ENCODE measurements at places on chromosomes 11 and 22.

- DNase-seq = no peak
Measured at GRCh38 chr11:130859886-130860285, 56.4 kb downstream of the SNX19 start.

DNA sequence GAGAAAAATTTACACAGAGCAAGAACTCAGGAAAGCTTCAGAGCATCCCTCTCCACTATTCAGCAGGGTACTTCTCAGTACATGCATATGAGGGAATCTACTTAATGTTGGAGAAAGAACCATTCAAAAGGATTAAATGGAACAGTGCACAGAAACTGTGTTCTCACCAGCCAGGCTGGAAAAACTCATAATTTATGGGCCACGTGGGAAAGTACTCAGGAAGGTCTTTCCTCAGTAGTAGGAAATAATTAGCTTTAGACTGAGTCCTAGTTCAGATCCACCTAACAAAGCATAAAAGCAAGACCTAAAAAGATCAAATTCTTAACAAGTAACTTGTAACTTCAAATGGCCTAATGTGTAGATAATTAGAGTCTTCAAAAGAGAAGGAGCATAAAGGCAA, 134.0 kb downstream of the FAM76B start:
- no peak for DNase-seq

DNA sequence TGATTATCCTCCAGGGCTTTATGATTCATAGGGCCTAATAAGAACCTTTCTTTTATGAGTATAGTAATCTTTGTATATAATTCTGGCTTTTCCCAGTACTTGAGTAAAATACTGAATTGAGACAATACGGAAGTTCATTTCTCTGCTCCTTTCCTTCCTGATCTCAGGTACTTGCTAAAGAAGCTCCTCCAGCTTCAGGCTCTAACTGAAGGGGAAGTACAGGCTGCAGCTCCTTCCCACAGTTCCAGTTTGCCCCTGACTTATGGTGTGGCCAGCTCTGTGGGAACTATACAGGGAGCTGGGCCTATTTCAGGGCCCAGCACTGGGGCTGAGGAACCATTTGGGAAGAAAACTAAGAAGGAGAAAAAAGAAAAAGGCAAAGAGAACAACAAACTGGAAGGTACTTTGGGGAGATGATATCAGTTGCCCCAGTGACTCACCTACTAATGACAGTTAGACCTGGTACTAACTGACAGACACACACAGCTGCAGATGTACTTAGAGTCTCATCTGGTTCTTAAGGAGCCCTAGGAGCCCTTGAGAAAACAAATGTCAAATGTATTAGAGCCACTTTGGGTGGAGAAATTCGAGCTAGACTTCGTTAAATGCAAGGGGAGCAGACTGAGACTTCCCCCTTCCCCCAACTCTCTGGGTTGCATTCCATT, 3.0 kb downstream of the TBRG1 start:
- no peak for DNase-seq

DNA sequence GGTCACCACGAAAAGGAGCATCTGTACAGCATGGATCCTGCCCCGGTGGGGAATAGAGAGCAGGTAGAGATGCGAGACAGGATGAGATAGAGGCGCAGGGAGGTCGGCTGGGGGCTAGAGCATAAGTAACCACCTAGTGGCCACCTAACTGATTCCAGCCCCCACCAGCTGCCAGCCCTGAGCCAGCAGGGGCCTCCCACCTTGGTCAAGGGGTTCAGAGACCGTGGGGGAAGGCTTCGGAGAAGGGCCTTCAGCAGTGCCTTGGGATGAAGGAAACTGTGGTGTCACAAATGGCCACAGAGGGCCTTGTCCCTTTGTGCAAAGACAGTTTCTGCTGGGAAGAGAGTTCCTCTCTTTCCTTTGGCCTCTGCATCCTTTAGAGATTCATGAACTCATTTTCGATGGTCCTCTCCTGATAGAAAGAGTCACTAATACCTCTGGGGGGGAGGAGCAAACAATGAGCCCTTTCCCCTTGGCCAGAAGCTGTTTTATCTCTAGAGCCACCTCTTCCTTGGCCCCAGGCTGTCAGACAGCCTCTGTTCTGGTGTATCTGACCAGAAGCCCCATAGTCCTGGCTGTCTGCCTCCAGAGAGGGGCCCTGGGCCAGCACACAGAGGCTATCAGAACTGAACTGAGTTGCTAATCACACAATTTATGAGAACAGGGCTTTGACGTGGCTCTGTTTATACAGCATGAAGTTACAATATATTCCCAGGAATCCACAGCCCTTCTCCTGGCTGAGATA, 146.0 kb downstream of the PARVA start:
- no peak for DNase-seq

DNA sequence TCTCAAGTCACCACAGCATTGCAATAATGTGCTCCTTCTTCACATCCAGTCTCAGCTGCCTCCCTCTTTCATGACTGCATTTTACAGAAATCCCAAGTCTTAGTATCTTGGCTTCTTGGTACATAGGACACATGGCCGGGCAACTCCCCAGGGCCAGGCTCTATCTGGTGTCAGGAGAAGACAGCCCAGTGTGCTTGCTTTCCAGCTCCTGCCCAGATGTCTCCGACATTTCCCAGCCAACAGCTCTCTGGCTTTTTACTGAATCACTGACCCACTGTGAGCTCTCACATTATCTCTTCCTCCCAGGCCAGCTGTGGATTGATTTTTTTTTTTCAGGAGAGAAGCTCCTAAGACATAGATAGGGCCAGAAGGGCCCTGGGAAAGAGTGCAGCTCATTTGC, 346.0 kb upstream of the C11orf87 start:
- DNase-seq = no peak

GRCh38 chr11:42407341-42407740, 904.5 kb upstream of the API5 start:
- DNase-seq = no peak

DNA sequence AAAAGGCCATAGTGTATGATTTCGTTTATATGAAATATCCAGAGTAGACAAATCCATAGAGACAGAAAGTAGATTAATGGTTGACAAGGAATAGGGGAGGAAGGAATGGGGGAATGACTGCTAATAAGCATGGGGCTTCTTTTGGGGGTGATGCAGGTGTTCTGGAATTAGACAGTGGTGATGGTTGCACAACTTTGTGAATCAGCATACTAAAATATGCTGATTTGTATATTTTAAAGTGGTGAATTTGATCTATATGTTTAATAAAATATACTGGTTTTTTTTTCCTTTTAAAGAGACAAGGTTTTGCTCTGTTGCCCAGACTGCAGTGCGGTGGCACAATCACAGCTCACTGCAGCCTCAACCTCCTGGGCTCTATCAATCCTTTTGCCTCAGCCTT, 6.5 kb upstream of the HORMAD2 start:
- DNase-seq = no peak

DNA sequence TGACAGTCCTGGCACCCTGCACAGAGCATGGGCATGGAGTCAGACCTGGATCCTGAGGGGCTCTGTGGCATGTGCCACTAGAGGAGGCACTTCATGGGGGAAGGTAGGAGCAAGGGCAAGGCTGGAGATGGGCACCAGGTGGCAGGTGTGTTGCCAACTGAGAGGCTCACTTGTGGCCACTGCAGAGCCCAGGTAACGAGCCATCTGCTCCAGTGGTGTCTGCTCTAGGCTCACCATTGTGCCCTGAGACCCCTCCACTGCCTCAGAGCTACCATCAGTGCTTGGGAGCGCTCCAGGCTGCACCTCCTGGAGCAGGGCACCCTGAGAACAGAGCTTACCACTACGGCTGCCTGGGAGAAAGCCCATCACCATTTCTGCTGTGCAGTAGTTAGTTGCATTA, 1.3 kb upstream of the ZDHHC8 start:
- no peak for DNase-seq

- no peak for DNase-seq
Measured at GRCh38 chr22:30546616-30547015, at the start of gene SEC14L6. Gene SEC14L6 (minus strand): TSS chr22:30546741. CDS start chr22:30546682, 59 bp downstream.

- no peak for DNase-seq
Measured at GRCh38 chr11:16791191-16791961, 52.9 kb downstream of the C11orf58 start.

DNA sequence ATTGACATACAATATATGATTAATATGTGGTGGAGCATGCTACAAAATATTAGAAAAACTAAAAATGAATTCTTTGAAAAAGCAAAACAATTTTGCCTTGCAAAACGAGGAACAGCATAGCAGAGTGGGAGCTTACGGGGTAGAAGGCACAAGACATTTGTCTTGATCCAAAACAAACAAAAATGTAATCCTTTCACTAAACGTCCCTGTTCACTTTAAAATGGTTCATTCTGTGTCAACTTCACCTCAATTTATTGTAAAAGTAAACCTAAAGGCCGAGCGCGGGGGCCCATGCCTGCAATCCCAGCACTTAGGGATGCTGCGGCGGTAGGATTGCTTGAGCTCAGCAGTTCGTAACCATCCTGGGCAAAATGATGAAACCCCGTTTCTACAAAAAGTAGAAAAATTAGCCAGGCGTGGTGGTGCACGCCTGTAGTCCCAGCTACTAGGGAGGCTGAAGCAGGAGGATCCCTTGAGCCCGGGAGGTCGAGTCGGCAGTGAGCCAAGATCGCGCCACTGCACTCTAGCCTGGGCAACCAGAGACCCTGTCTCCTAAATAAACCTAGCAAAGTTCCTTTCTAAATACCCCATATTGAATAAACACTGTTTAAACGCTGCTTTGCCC, 2.0 kb downstream of the PRDM10 start:
- no peak for DNase-seq

- no peak for DNase-seq
Measured at GRCh38 chr11:47573321-47573720, 5.4 kb downstream of the KBTBD4 start.

DNA sequence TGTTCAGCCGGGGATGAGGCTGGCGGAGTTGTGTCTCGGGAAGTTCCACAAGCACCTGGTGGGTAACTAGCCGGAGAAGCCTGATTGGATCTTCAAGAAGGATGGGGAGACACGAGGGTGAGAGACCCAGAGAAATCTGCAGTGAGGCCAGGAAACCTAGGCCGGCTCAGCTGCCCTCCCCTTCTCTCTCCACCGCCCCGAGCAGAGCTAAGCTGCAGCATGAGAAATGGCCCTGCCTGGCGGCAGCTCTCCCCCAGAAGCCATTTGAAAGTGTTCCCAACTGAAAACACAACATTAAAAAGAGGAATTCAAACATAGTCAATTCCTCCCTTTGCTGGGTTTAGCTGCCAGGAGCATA, 77.8 kb upstream of the SHISAL1 start:
- DNase-seq = no peak

DNA sequence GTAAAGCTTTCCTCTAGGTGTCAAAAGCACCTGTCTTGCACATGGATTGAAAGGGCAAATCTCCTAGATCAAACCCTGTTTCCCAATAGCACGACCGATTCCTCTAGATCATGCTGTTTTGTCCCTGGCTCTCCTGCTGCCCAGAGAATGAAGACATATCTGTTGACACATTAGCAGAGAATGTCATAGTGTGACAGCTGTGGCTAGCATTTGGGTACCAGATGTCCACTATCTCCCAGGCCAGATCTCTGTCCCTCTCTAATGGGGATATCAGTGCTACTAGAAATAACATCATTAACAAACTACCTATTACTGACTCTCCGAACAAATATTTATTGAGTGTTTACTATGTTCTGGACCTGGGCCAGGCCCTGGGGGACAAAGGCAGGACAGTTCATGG, 72.4 kb upstream of the ISX start:
- no peak for DNase-seq

DNA sequence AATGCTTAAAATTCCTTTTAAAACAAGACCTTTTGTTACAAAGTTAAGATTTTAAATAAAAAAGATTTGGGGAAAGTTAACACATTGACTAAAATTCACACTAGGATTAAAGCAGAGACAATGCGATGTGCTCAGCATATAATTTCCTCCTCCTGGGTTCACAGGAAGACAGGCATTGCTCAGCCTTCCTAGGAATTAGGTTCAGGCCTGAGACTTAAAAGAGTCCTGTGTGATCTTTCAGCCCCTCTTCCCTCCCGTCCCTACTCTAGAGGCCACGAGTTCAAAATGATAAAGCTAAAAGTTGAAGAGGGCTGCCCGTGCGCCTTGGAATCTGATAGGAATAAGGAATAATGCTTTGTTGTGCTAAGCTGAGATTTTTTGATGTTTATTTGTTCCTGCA, 218.6 kb downstream of the KIRREL3 start:
- DNase-seq = no peak

Data from stimulated activated CD4-positive, alpha-beta T cell treated with anti-CD3 and anti-CD28 coated beads, Interleukin-4, amount 100 ng/mL, for 48 hours (primary cell).